Frontal cortex (tissue), 4 donors: ENCODE measurements at places on chromosomes 1 and 21.

- DNase-seq = no peak
Observed at GRCh38 chr1:5408401-5408800, 583.8 kb downstream of the NPHP4 start.

DNA sequence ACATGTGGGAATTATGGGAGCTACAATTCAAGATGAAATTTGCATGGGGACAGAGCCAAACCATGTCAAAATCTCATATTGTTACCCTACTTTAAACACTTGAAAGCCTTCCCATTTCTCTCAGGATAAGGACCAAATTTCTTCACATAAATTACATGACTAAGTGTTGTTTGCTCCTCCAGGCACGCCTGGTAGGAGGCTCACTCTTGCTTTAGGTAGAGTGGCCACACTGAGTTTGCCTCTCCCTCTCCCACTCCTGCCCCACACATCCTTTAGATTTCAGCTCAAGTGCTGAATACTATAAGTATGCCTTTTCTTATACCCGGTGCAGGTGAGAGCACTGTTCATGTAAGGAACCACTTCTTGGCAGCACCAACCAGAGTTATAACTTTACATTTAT is 279.1 kb downstream of the DNM3 start:
- no peak for DNase-seq

DNA sequence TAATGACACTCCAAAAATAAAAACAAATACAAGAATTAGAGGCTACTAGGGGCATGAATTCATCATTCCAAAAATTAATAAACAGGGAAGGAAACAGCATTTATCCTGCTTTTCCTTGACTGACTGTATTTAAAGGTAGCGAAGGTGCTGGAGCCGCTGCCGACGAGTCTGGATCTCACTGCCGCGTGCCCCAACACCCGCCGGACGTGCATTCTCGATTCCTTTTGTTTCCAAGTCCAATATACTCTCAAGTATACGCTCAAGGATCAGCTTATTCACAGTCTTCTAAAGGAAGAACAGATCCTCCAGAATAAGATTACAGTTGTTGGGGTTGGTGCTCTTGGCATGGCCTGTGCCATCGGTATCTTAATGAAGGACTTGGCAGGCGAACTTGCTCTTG is 88.2 kb upstream of the GNG4 start:
- DNase-seq = no peak

DNA sequence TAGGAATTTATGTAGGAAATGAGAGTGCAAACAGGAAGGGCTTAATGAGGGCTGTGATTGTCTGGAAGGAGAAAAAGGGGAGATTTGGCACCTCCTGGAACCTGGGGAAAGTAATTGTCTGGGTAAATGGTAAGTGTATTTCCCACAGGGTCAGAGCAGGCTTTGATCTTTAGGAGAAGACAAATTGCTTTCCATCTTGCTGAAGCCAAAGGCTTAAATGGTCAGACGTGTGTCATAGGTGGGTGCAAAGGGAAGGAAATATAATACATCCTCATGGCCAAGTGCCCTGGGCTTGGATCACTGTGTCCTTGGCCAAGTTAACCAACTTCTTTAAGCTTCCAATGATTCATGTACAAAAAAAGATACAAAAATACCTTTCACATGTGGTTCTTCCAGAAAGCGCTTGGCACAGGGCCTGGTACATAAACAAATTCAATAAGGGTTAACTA is 1.3 kb upstream of the DUSP23 start:
- no peak for DNase-seq

- DNase-seq = no peak
Observed at GRCh38 chr1:168614235-168614634, 37.8 kb downstream of the XCL1 start.
